Activated T-cell treated with anti-CD3 and anti-CD28 coated beads, Interleukin-2, amount 50 U/mL, for 72 hours (primary cell): ENCODE measurements at places on chromosomes 12 and 14. TPM values are rescaled to one million over a fixed set of nuclear protein-coding genes. Genes with fewer than 3 reads are reported as not detected.

DNA sequence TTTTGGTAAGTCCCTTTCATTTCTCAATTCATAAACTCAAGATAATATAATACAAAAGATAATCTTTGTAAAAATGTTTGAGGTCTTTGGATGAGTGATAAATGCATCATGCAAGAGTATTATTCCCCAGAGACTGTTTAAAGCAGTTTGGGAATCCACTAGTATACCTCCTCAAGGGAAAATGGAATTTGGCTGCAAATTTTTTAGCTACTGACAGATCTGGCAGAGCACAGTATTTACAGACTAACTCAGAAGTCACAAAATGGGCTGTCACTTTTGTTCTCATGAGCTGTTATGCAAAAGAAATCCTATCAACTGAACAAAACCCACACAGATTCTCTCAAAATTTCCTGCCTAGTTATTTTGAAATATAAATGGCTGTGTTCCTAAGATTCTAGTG is 9.9 kb downstream of the SPIC start:
- H3K27ac ChIP-seq: no peak overlapping the region
- peaks cover 12% of the 10 kb centered on the region for H3K27me3 ChIP-seq
- no peak overlapping the region for H3K4me3 ChIP-seq
- H3K4me1 ChIP-seq: no peaks in the 10 kb centered on the region
- no peaks in the 10 kb centered on the region for H3K36me3 ChIP-seq

DNA sequence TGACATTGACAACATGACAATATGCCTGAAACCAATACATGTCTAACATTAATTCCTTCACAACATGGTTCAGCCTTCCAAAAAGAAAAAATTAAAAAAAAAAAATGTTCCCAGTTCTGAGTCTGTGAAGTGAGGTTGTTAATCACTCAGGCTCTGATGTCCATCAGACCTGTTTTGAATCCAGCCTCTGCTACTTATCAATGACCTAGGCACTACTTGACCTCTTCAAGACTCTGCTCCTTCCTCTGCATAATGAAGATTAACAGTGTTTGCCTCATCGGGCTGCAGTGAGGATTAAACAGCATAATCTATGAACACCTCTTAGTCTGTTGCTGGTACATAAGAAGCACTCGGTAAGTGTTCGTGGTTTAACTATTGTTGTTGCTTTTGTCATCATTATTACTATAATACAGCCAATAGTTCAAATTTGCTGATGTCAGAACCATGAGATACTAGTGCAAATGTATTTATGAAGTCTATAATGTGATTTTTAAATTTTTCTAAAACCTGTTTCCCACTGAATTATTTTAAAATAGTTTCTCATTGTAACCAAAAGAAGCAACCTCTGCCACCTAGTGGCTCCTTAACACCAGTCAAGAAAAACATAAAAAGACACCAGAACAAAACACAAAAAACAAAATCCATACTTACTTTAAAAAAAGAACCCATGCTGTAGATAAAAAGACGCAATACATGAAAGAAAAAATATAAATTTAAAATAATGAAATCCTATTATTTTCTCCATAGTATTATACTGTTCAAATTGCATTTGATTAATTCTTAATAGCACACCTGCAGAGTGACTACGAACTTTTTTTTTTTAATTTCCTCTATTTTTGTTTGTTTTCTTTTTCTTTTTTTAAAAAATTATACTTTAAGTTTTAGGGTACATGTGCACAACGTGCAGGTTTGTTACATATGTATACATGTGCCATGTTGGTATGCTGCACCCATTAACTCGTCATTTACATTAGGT is 20.3 kb upstream of the TMX1 start:
- H3K4me1 ChIP-seq: no peaks in the 10 kb centered on the region
- H3K27ac ChIP-seq: no peak overlapping the region
- H3K36me3 ChIP-seq: no peaks in the 10 kb centered on the region
- no peak overlapping the region for H3K4me3 ChIP-seq

GRCh38 chr12:25904442-25904841 is 54.0 kb upstream of the RASSF8 start:
- no peak overlapping the region for H3K27ac ChIP-seq
- no peak for DNase-seq
- no peaks in the 10 kb centered on the region for H3K36me3 ChIP-seq

DNA sequence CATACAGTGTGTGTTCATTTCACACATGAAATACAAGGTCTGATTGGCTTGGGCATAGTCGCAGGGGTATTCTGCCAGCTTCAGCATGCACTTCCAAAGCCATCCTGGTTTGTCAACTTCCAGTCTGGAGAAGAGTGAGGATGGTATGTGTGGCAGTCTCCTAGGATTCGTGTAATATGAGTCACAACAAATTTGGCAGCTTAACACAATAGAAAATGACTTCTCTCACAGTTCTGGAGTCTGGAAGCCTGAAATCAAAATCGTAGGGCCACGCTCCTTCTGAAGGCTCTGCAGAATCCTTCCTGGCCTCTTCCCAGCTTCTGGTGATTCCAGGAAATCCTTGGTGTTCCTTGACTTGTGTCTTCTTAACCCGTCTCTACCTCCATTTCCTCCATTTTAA is 167.5 kb downstream of the PPM1H start:
- peaks cover 36% of the 10 kb centered on the region for H3K27me3 ChIP-seq
- DNase-seq: no peak
- H3K4me1 ChIP-seq: peaks cover 17% of the 10 kb centered on the region
- H3K27ac ChIP-seq: no peak overlapping the region
- H3K36me3 ChIP-seq: no peaks in the 10 kb centered on the region

DNA sequence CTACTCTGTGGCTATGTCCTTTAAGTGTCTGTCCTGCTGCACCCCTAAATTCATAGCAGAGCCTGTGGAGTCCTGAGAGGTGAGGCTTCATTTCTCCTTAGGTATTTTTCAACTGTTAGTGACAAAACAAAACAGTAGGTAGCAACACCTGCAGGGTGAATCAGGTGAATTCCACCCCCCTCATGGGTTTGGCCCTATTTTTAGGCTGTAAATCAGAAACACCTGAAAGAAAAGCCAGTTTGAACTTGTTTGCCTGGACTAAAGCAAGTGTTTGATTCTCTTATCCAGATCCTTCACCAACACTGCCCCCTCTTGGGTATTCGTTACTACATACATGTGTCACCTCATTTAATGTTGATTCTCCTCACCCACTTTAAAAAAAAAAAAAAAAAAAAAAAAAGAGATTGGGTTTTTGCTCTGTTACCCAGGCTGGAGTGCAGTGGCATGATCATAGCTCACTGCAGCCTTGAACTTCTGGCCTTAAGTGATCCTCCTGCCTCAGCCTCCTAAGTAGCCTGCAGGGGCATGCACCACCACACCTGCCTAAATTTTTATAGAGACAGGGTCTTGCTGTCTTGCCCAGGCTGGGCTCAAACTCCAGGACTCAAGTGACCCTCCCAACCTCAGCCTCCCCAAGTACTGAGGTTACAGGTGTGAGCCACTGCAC is 10.3 kb downstream of the TBPL2 start:
- peaks cover 23% of the 10 kb centered on the region for H3K4me1 ChIP-seq
- peak; percentile 39 for DNase-seq
- peak overlapping the region; percentile 17 for H3K27ac ChIP-seq
- no peaks in the 10 kb centered on the region for H3K27me3 ChIP-seq
- H3K4me3 ChIP-seq: no peak overlapping the region
- H3K36me3 ChIP-seq: no peaks in the 10 kb centered on the region

DNA sequence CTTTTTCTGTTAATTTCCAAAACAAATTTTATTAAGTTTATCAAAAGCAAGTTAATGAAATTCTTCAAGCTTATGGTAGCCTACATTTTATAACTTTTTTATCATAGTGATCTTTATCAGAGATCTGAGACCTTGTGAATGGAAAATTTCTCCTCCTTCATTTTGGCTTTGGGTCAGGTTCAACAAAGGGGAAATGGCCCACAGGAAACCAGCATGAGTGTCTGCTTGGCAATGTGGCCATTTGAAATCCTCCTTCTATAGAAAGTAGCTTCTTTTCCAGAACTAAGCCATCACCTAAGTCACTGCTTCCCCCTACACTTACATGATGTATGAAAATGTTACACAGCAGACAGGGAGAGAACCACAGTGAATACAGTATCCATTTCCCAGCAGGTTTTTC is 1.6 kb downstream of the RHOJ start:
- DNase-seq: no peak
- peaks cover 6% of the 10 kb centered on the region for H3K27me3 ChIP-seq
- H3K27ac ChIP-seq: no peak overlapping the region

DNA sequence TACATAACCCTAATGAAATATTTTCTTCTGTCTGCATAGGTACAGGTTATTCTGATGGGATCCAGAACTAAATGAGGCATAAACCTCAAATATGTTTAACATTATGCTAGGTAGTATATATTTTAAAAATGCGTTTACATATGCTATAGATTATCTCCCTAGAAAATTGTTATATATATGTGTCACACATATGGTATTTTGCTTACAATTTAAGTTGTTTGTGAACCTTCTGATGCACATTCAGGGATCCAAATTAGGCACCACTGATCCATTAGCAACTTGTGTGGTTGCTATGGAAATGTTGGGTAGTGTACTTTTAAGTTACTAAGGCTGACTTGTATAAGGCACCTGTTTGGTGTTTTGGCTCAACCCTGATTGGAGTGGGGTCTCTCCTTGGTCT is 456.7 kb downstream of the AEBP2 start:
- H3K36me3 ChIP-seq: no peaks in the 10 kb centered on the region
- H3K4me1 ChIP-seq: peaks cover 26% of the 10 kb centered on the region

DNA sequence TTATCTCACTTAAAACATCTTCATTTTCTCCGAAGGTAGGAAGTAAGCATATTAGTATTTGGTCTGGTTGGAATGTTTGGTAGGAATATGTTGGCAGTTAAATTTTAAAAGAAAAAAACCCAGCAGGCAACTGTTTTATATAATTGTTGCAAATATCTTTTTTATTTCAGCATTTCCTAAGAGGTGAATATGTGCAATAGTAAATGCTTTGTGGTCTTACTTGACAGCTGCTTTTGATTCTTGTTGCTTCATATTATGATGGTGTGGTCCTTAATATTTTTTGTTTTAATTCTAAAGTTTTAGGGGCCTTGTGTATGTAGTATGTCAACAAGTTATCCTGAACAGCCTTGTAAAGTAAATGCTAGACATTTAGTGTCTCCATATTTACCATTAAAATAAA is 6.3 kb downstream of the TRAFD1 start:
- H3K27ac ChIP-seq: peak overlapping the region; percentile 98
- no peaks in the 10 kb centered on the region for H3K27me3 ChIP-seq
- H3K4me3 ChIP-seq: peak overlapping the region; percentile 89
- DNase-seq: no peak

DNA sequence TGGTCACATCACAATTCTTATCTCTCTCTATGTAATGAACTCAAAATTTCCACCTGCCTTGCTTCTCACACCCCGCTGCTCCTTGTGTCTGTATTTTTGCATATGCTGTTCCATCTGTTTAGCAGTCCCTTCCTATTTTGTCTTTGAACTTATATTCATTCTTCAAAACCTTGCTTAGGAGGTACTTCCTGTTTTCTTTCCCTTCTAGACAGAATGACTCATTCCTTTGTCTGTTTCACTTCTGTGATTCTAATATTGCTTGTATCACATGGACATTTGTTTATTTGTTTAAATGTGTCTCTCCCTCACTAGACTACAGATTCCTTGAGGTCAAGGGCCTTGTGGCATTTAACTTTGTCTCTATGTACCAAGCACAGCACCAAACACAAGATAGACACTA is 424.2 kb downstream of the ETNK1 start:
- H3K27me3 ChIP-seq: no peaks in the 10 kb centered on the region
- H3K4me1 ChIP-seq: no peaks in the 10 kb centered on the region
- no peak for DNase-seq

DNA sequence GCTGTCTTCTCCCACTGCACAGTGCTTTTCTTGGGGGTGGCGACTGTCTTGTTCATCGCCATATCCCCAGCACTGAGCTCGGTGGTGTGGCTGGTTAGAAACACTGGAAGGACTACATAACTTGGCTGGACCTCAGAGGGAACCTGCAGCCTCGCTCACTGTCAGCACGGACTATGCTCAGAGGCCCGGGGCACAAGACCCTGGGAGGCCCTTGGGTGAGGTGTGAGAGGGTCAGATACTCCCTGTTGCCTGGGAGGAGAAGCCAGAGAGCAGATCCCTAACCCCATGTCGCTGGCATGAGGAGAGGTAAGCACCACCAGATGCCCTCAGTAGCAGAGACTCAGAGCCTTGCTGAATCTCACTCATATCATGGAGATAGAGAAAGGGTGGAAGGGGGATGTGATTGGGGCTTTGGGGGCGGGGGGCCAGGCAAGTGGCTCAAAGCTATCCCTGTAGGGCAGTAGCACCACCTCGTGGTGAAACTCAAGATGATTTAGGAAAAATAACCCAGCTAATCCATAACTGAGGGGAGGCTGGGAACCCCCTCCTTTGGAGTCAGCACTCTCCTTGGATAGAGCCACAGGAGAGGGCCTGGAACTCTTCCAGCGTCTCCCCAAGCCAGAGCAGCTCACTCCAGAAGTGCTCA is 18.7 kb upstream of the HDAC7 start:
- no peaks in the 10 kb centered on the region for H3K36me3 ChIP-seq
- H3K4me1 ChIP-seq: peaks cover 86% of the 10 kb centered on the region
- no peak overlapping the region for H3K4me3 ChIP-seq
- no peak for DNase-seq
- no peaks in the 10 kb centered on the region for H3K27me3 ChIP-seq

- H3K4me3 ChIP-seq: peak overlapping the region; percentile 75
- H3K27ac ChIP-seq: peak overlapping the region; percentile 93
- DNase-seq: no peak
- H3K36me3 ChIP-seq: peaks cover 38% of the 10 kb centered on the region
These were observed 4.8 kb downstream of the PRKCH start for GRCh38 chr14:61326146-61326545.

DNA sequence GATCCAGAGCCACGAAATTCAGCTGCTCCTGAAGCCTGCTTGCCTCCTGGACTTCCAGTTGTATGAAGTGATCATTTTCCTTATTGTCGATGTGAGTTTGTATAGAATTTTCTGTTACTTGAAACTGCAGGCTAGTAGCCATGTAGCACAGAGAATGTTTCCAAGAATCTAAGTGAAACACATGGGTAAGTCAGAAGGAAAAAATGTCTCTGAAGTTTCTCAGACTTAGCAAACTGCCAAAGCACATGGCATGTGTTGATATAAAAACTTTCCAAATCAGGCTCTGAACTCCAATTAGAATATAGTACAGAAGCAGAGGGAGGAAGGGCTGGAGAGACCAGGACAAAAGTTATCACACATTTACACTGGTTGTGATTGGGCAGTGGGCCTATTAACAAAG is 9.8 kb upstream of the PCNX1 start:
- no peaks in the 10 kb centered on the region for H3K36me3 ChIP-seq
- no peak for DNase-seq
- no peak overlapping the region for H3K4me3 ChIP-seq
- H3K27ac ChIP-seq: no peak overlapping the region
- H3K27me3 ChIP-seq: peaks cover 14% of the 10 kb centered on the region

Gene KCNMB4
- 1.6 TPM for total RNA-seq

Gene DENND5B
- total RNA-seq: 0.77 TPM

Gene SLC7A8
- 0.72 TPM for total RNA-seq

Gene SERPINA12
- total RNA-seq: not detected

Gene KLRD1
- 6.6 TPM for total RNA-seq

Gene GRIP1
- 2.3 TPM for total RNA-seq

Gene CPM
- total RNA-seq: 17.7 TPM

Gene OTOGL
- not detected for total RNA-seq
